Stimulated activated CD8-positive, alpha-beta memory T cell treated with anti-CD3 and anti-CD28 coated beads, Interleukin-12 subunit alpha, Interleukin-12 subunit beta, amount 100 ng/mL, for 1 hour (primary cell): ENCODE measurements at places on chromosomes 16 and 17.

GRCh38 chr17:31048780-31049179 is 46.0 kb upstream of the NF1 start:
- DNase-seq = no peak

GRCh38 chr16:73214825-73215677 is 167.1 kb upstream of the ZFHX3 start:
- no peak for DNase-seq

- DNase-seq = no peak
Measured at GRCh38 chr16:58828901-58829545, 94.9 kb upstream of the GOT2 start.

- no peak for DNase-seq
Measured at GRCh38 chr17:81910840-81911276, 341 bp downstream of the PCYT2 start.

- no peak for DNase-seq
Measured at GRCh38 chr16:78258375-78259065, 159.1 kb downstream of the WWOX start.

DNA sequence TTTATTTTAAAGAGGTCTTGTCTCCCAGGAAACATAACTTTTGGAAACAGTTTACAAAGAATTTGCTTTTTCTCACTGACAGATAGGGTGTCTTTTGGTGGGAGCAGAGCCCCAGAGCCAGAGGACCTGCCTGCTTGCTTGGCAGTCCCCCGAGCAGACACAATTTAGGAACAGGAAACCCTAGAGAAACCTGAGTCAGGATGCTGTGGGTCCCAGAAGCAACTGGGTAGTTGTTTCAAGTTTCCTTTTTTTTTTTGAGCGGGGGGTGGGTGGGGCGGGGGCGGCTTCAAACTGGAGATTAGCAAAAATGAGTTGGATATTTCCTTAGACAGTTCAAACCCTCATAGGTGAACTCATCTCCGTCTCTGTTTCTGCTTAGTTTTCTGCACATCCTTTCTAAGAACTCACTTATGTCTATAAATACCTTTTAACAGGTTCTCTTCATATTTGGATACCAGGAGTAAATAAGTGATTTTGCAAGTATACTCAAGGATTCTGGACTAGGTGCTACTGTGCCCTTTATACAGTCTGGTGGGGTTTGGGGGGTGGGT is 135.1 kb downstream of the PRKCA start:
- DNase-seq = no peak

- no peak for DNase-seq
Measured at GRCh38 chr16:82044585-82044911, 9.5 kb downstream of the HSD17B2 start.

GRCh38 chr17:60802377-60802776 is 124.7 kb downstream of the BCAS3 start:
- DNase-seq = no peak

GRCh38 chr17:42706732-42707131 is 24.4 kb downstream of the CNTNAP1 start:
- peak; percentile 27 for DNase-seq

- DNase-seq = no peak
Measured at GRCh38 chr17:3915581-3915994, 677 bp downstream of the P2RX1 start.

DNA sequence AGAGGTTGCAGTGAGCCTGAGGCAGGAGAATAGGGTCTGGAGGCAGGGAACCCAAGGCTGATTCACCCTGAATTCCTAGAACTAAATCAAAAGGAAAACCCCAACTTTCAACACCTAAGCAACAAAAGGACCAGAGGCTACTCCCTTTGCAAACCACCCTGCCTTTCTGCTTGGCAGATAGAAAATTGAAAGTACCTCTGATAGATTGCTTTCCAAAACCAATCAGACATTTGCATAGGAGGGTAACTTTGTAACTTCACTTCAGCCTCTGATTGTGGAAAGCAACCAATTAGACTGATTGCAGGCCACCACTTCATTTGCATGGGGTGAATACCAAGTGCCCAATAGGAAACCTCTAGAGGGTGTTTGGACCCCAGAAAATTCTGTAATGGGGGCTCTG is 10.9 kb upstream of the TMEM98 start:
- no peak for DNase-seq

- DNase-seq = no peak
Measured at GRCh38 chr17:67511804-67512203, 134.7 kb downstream of the PITPNC1 start.

- DNase-seq = no peak
Measured at GRCh38 chr17:39359994-39360393, 41.4 kb downstream of the FBXL20 start.

GRCh38 chr16:30147843-30148510 is 25.0 kb upstream of the MAPK3 start:
- no peak for DNase-seq
